ENCODE measurements at places on chromosomes 5 and 9. TPM values are rescaled to one million over a fixed set of nuclear protein-coding genes. Genes with fewer than 3 reads are reported as not detected.
A peak's percentile ranks its signal among the peaks of the same experiment; 100 is the strongest.

Gene DRD1
- 0.89 TPM for total RNA-seq

Gene MSX2
- total RNA-seq, result 0.49 TPM

Gene BTNL8
- total RNA-seq, result 0.53 TPM

Gene AGGF1
- 18.1 TPM for total RNA-seq

Gene SV2C
- 4.9 TPM for total RNA-seq

Gene ISCA1
- 32.5 TPM for total RNA-seq

Gene GPR150
- total RNA-seq, result 0.49 TPM

Gene CD180
- 2.0 TPM for total RNA-seq

DNA sequence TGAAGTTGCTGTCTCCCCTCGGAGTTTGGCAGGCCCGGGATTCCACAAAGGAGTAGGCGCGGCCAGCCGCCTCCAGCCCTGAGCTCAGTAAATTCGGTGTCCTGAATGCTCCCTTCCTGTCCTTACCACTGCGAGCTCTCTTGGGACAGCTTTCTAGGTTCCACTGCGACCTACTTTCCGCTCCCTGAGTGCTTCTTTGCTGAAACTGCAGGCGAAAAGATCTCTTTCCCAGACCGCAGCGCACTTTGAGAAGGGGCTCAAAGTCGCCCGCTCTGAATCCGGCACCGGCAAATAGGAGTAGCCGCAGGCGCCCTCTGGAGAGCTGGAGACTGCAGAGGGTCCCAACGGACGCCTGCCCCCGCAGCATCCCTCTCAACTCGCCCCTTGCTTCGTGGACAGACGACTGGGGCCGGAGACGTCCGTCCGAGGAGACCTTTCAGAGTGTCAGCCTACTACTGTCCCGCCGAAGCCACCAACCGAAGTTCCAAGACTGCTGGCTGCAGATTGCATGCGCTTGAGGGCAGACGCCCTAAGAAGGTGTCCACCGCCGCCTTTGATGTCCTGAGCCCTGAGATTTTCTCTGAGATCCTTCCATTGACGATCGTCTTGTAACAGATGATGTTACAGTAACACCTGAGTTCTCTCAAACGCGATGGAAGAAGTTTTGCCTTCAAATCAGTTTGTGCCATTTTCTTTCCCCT is 96.0 kb downstream of the ANXA2R start:
- DNase-seq, result no peak

DNA sequence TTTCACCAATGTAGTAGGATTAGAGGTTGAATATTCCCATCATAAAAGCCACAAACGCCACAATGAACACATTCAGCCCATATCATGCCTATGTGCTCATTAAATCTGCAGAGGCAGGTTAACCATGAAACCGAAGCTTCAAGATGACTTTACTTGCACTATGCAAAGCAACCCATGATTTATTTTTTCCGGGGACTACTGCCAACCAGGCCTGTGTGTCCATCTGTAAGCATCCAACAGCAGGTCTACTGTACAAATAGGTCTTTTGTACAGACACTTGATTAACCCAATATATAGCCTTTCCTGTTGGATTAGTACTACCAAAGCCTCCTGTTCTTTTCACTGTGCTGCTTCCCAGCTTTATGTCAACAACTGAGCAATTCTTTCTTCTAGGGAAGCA is 104.9 kb upstream of the CDH10 start:
- no peak for DNase-seq

DNA sequence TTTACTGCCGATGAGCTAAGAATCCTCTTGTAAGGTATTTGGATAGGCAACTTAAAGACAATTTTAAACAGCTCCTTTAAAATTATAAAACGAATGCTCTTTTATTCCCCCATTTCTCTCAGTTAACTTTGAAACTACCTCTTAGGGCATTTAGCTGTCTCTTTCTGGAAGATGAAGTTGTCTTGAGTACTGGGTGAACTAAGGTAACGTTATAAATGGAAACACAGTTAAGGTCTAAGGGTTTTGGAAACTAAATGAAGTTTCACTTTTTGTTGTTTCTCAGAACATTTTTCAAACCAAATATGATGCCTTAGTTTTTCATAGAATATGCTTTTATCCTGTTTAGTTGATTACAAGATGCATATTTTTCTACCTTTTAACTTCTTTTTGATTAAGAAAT is 6.8 kb downstream of the UBE2R2 start:
- DNase-seq, result no peak

- no peak for DNase-seq
Observed at GRCh38 chr9:127137640-127138360, 15.4 kb upstream of the ANGPTL2 start.

DNA sequence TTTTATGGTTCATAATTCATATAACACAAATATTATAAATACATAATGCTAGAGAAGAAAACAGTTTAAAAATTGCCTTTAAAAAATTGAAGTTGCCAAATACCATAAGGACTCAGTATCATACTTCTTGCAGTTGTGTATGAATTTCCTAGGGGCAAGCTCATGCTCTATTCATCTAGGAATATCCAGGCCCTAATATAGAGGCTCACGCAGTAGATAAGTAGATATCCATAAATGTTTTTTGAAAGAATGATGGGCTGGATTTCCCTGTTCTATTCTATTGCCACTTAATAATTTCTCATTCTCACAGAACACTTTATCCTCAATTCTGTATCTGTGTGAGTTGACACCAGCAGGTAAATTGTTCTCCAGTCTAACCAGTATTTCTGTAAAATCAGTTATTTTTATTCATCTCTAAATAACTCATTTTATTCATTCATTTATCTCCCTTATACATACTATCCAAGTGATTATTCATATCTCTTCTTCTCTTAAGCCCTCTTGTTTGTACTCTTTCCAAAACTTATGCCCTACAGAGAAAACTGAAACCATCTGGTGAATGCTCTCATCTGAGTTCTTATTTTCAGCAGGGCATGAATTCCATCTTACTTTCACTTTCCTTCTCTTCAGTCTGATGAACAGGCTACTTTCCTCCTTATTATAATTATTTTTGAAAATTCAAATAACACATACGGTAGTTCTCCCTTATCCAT is 97.1 kb downstream of the SLC44A1 start:
- DNase-seq, result no peak

- no peak for DNase-seq
Observed at GRCh38 chr9:136114610-136115009, 4.1 kb downstream of the TMEM250 start.

GRCh38 chr9:127608104-127608966 is 3.7 kb upstream of the STXBP1 start:
- DNase-seq, result peak; percentile 85

GRCh38 chr9:6194934-6195333 is 20.7 kb upstream of the IL33 start:
- DNase-seq, result no peak

DNA sequence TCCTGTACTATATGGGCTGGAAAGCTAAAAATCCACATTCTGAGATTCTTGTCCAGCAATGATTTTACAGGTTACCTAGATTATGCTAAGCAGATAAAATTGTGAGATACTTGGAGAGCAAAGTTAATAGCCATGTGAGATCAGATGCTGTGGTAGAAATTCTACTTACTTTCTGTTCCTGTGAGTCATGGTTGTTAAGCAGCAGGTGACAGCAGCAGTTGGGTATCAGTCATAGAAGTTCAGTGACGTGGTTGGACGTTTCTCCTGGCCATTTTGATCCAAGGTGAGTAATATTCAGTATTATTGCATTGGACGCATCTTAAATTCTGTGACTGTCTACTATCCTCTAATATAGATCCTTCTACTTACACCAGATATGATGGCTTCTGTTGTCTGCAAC is 524.5 kb downstream of the TMEM38B start:
- DNase-seq, result no peak

- no peak for DNase-seq
Observed at GRCh38 chr5:177427211-177427822, 841 bp downstream of the GRK6 start.

DNA sequence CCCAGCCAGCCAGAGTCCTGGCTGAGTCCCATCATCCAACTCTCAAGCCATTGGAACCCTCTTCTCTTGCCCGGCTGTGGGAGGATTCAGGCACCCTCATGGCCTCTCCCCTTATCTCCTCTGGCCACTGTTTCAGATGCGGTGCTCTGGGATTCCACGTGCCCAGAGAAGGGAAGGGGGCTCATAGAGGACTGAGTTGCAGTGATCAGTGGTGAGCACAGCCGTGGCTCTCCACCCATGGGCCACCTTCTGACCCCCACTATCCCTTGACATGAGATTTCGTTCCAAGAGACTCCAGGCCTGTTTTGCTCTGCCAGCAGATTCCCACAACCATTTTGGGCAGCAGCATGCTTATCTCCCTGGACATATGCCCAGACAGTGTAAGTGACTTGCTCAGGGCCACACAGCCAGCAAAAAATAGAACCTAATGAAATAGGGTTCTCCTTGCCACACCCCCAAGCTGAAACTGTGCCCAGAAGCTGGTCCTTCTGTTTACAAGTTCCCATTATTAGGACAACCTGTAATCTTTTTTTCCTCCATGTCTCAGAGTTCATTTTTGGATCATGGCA is 2.7 kb downstream of the GPX3 start:
- DNase-seq, result peak; percentile 74

DNA sequence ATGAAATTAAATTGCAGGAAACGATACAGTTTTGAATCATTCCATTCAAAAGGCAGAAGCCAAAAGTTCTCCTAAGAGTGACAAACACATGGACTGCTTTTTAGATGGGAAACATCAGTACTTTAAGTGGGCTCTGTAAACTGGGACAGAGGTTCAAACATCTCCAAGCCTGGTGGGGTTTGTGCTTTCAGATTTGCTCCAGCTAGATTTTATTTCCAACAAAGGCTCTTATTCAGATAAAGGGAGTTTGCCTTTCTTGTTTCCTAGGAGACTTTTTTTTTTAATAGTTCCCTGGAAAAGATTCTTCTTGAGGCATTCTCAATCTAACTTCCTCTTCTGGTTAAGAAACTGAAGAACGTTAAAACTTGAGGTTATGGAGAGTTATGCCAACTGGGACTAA is 277.6 kb downstream of the TMEM38B start:
- DNase-seq, result no peak

DNA sequence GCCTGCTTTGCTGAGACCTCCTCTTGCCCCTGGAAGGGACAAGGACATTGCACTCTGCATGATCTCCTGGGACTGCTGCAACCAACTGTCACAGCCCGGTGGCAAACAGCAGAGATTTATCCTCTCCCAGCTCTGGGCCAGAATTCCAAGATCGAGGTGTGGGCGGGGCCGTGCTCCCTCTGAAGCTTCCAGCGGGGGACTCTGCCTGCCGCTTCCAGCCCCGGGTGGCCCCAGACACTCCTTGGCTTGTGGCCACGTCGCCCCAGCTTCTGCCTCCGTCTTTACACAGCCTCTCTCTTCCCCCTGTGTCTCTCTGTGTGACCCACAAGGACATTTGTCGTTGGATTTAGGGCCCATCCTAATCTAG is 67.1 kb downstream of the COL5A1 start:
- DNase-seq, result no peak

- no peak for DNase-seq
Observed at GRCh38 chr9:129631674-129632129, 5.7 kb downstream of the NTMT1 start.

- DNase-seq, result no peak
Observed at GRCh38 chr5:13350767-13351166, 593.7 kb downstream of the DNAH5 start.

DNA sequence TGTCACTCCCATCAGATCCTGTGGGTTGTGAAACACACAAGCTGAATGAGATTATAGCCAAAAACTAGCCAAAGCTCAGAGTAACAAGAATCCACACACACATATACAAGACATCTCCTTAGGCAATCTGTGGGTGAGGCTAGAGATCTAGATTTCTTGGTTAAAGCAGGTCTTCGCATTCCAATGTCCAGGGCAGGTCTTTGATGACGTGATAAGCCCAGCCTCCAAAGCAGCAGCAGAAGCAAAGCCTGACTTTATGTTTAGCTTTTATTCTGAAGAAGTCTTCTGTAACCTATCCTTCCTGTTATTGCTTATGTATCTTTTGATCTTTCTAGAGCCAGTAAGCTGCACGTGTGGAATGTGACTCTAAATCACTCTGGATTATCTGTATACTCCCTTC is 199.1 kb upstream of the SLC30A5 start:
- no peak for DNase-seq

DNA sequence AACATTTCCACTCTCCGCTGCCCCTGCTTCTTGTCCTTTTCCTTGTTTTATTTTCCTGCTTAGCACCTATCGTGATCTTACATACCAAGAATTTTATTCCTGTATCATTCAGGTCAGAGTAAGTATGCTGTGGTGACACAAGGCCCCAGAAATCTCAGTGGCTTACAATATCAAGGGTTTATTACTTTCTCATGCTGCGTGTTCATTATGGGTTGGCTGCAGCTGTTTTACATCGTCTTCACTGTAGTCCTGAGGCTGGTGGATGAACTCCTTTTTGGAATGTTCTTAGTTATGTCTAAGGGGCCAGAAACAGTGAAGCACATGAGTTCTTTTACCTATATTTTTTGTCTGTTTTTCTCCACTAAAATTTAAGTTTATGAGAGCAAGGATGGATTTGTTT is 51.2 kb downstream of the FCHO2 start:
- no peak for DNase-seq

DNA sequence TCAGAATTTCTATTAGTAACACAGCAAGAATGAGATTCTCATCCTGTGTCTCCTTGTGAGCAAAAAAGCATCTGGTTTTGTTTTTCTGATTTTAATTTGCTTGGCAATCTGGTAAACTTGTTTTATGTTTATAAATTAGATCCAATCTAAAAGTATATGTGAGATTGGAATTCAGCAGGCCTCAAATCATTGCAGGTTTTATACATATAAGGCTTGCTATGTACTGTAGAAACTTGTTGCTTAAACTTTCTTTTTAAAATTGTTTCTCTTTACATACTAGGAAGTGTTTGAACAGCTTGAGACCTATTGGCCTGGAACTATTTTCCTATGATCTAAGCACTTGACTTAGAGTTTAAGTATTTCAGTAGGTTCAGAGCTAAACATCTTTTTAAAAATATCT is 1037.8 kb downstream of the NR2F1-AS1 start:
- DNase-seq, result no peak

DNA sequence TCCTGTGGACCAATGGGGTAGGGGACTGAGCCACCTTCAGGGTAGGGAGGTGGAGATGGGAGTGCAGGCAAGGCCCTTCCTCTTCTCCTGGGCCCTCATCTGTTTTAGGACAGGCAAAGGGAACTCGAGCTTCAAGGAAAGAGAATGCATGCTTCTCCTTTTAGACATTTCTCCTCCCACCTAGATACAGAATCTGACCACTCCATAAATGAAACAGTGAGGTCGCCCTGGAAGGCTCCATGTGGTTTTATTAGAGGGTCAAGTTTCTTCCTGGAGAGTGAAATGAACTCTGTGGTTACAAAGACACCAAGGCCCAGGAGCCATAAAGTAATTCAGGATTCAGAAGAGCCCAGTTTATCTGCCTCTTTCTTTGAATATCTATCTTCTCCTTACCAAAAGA is 14.9 kb downstream of the LHFPL2 start:
- no peak for DNase-seq

- no peak for DNase-seq
Observed at GRCh38 chr5:135694012-135694411, 115.2 kb upstream of the CXCL14 start.

GRCh38 chr9:132670457-132671391 is at the start of gene GTF3C4:
TSS of gene GTF3C4 (plus strand) at chr9:132670464. CDS start at chr9:132670599, 135 bp downstream.
- no peak for DNase-seq

- no peak for DNase-seq
Observed at GRCh38 chr5:173472784-173473278, 143.6 kb downstream of the BOD1 start.

All from sciatic nerve (tissue), 2 donors.